ENCODE measurements at places on chromosomes 12 and 14. TPM values are rescaled to one million over a fixed set of nuclear protein-coding genes. Genes with fewer than 3 reads are reported as not detected.

The PSEN1 gene
- 34.2 TPM for total RNA-seq

- DNase-seq = no peak
These were observed 53.7 kb downstream of the CCDC88C start for GRCh38 chr14:91363776-91364523.

GRCh38 chr12:57370072-57370471 lies 60.8 kb downstream of the R3HDM2 start:
- DNase-seq = no peak

DNA sequence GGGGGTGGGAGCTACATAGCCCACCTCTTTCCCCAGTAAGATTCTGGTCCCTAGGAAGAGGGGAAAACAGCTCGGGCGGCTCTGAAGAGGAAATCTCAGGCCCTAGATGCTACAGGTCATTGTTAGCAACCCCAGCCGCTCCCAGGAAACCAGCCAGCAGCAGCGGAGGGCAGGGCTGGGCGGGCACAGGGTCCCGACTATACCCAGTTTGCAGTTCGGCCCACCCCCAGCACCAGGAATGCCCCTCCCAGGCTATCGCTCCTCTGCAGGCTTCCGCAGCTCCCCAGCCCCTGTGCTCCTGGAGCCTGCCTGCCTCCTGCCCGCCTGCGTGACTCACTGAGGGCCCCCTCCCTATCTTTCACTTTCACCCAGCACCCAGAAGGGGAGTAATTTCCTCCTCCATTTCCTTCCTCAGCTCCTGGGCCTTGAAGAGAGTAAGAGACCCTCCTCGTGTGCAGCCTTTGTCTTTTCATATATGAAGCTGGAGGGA lies 27.2 kb upstream of the PNMA1 start:
- peak; percentile 66 for DNase-seq

DNA sequence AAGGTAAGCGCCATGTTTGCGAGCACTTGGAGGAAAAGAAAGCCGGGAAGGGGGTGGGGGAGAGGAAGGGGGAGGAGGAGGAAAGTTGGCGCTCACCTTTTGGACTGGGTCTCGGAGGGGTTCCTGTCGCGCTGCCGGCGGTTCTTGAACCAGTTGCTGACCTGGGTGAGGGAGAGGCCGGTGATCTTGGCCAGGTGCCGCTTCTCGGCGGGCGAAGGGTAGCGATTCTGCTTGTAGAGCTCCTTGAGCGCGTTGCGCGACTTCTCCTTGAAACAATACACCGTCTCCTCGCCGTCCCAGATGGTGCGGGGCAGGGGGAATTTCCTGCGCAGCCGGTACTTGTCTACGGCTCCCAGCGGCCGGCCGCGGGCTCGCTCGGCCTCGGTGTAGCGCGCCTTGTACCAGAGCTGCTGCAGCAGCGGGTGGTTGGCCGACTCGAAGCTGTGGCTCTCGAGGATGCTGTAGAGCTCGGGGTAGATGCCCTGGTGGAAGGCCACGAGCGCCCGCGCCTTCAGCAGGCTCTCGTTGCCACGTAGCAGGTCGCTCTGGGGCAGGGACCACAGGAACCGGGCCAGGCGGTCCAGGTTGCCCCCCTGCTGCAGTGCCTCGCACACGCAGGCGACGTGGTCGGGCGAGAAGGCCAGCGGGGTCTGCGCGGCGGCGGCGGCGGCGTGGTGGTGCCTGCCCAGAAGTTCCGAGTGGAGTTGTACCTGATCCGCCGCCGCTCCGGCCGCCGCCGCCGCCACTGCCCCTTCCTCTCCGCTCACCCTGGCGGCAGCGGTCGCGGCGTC lies 840 bp downstream of the SIX4 start:
- DNase-seq = peak; percentile 23

The GRIP1 gene
- total RNA-seq = 1.3 TPM

The CDKL1 gene
- total RNA-seq = 5.8 TPM

The ZNF26 gene
- total RNA-seq = 16.5 TPM

The SPRYD3 gene
- 40.1 TPM for total RNA-seq

The C12orf54 gene
- not detected for total RNA-seq

GRCh38 chr12:133135747-133136146 lies 5.3 kb downstream of the ZNF10 start:
- no peak for DNase-seq

GRCh38 chr12:39587225-39587624 lies 32.4 kb downstream of the ABCD2 start:
- DNase-seq = no peak
